Astrocyte (in vitro differentiated cells and primary cell): ENCODE measurements at places on chromosomes 2 and 18.
A peak's percentile ranks its signal among the peaks of the same experiment; 100 is the strongest.

GRCh38 chr2:85401844-85402243 is 8.3 kb downstream of the CAPG start:
- no peak for DNase-seq

DNA sequence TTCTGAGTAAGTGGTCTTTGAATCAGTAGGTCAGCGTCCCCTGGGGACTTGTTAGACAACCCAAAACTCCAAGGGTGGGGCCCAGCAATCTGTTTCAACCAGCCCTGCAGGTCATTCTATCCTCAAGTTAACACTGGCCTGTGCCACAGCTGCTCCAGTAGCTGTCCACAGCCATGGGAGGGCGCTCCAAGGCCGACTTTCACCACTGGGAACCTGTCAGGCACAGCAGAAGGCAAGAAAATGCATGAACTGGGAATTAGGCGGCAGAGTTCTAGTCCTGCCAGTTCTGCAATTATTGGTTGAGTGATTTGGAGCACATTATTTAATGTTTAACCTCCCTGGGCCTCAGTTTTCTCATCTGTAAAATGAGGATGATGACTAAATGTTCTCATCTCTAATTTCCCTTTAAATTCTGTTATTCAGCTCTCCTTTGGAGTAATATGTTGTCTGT is 17.4 kb upstream of the MRPL33 start:
- DNase-seq, result peak; percentile 51

- DNase-seq, result peak; percentile 89
These were observed 78.3 kb upstream of the SETBP1 start for GRCh38 chr18:44602380-44602779.

DNA sequence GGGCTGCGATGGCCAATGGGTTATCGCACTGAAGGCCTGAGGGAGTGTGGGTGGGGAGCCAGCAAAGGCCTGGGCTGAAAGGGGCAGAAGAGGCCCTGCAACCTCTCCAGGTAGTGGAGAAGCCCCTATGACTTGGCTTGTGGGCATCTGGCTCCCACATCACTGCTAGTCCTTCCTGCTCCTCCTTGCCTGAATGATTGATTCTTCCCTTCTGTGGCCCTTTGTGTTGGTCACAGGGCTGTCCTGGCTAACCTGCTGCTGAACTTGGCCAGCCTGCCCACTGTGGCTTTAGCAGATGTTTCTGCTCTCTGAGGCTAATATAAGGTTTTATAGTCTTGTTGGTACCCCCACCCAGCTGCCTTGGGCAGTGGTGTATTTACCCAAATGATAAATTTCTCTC is 136.2 kb upstream of the ALPP start:
- DNase-seq, result no peak

DNA sequence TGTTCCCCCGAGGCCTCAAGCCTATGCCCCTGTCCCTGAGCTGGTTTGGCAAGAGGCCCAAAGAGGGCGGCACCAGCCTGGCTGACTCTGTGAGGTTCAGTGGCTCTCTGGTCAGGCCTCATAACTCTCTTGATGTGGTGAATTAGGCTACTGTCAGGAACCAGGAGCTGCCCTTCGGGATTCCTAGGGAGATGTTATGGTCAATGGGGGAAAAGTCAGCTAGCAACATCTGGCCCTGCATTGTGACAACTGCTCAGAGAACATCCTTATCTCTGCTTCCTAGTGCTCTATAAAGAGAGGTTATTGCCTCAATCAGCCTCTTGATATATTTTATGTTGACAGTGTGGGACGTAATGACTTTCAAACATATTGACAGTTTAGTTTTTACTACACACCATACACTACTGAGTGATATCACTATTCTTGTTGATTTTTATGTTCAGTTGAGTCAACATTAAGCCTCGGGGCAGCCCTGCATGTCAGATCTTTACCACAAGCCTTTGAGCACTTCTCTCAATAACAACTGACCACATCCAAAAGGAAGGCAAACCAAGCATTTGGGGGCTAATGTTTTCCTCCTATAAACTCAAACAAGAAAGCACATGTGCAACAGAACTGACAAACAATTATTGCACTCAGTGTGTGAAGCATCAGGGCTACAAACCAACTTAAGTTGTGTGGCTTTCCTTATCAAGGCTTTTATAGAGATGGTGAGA is 448.3 kb upstream of the SLC14A2 start:
- peak; percentile 63 for DNase-seq

DNA sequence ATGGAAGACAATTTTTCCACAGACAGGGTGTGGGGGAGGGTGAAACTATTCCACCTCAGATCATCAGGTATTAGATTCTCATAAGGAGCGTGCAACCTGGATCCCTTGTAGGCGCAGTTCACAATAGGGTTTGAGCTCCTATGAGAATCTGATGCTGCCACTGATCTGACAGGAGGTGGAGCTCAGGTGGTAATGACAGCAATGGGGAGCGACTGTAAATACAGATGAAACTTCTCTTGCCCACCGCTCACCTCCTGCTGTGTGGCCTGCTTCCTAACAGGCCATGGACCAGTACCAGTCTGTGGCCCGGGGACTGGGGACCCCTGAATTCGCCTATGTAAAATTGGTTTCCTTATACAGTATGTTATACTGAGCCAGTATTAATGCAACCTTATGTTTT is 27.3 kb upstream of the E2F6 start:
- DNase-seq, result no peak

- DNase-seq, result no peak
These were observed 82.1 kb downstream of the ACTR2 start for GRCh38 chr2:65309699-65310098.
